Activated CD4-positive, alpha-beta T cell treated with anti-CD3 and anti-CD28 coated beads for 4 hours (primary cell): ENCODE measurements at places on chromosomes 12 and 14.

- DNase-seq, result no peak
Observed at GRCh38 chr12:56190695-56191155, 1.4 kb upstream of the SMARCC2 start.

DNA sequence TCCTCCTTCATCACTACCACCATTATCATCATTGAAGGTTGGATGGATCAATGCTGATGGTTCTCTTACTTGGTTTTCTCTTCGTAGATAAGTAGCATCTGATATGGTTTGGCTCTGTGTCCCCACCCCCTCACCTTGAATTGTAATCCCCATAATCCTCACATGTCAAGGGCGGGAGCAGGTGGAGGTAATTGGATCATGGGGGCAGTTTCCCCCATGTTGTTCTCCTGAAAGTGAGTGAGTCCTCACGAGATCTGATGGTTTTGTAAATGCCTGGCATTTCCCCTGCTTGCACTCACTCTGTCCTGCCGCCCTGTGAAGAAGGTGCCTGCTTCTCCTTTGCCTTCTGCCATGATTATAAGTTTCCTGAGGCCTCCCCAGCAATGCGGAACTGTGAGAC, 172.4 kb upstream of the PWP1 start:
- DNase-seq, result no peak

DNA sequence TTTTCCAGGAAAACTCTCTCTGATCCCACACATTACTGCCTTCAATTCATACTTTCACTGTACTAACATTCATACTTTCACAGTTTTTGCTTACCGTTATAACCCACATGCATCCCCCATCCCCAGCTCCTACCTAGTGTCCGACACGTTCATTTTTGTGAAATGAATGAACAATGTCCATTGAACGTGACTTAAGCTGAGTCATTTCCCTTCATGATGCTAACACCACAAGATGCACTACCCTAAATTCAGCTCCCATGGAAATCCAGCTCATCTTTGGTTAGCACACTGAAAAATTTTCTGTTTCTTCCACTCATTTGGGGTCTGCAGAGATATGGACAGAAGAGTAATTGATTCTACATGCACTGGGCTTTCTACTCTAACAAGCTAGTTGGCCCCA, 84.7 kb downstream of the GALNT4 start:
- DNase-seq, result no peak

DNA sequence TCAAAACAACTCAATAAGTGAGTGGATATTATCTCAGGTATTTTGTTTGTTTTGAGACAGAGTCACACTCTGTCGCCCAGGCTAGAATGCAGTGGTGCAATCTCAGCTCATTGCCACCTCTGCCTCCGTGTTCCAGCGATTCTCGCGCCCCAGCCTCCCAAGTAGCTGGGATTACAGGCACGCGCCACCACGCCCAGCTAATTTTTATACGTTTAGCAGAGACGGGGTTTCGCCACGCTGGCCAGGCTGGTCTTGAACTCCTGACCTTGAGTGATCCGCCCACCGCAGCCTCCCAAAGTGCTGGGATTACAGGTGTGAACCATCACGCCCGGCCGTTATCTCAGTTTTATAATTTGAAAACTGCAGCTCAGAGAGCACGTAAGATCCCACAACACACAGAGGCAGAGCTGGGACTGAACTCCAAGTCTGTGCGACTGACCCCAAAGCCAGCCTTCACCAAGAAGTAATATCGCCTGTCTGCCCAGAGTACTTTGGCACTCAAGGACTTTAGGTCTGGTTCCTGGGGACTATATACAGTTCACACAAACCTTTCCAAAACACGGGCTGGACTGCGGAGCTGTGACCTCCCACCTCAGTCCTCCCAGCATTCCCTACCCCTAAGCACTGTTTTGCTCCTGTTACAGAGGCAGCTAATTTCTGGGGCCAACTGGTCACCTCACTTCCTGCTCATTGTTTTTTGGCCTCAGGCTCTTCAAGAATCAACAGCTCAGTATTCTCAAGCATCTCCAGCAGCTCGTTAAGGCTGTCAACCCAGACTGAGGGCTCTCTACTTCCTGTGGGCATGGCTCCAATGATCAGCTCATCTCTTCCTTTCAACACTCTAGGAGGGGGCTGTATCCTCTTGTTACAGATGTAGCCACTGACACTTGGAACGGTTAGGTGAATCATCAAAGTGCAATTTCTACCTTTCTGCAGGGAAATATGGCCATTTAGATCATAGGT, 22.5 kb downstream of the TESC start:
- no peak for DNase-seq

- DNase-seq, result no peak
Observed at GRCh38 chr12:779745-780734, 27.7 kb downstream of the WNK1 start.

GRCh38 chr12:38745601-38746000, 159.8 kb downstream of the CPNE8 start:
- no peak for DNase-seq

- no peak for DNase-seq
Observed at GRCh38 chr14:90886297-90886815, 70.1 kb upstream of the TTC7B start.

GRCh38 chr14:52111583-52111982, 42.7 kb upstream of the NID2 start:
- no peak for DNase-seq

DNA sequence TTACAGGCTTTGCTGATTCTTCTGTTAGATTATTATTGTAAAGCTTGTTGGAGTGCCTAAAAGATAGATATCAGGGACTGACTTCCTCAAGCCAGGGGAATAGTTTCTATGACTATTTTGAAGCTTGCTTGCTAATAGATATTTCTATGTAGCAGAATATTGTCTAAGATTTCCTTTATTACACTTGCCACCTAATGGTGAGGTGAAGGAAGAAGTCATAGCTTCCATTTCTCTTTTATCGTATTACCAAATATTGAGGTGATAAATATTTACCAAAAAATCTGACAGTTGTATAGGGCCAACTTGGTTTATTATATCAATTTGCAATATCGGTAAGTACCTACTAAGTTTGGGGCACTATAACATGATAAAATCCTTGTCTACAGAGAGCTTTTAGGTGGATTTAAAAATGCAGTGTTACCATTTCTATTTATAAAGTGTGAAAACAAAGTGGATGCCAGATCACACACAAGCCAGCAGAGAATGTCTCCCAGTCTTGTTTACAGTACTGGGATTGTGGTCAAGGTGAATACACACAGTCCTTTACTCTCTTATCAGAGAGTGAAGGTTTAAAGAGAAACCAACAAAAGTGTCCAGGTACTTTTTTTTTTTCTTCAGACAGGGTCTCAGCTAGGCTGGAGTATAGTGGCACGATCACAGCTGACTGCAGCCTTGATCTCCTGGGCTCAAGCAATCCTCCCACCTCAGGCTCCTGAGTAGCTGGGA, 137.9 kb downstream of the IGF1 start:
- no peak for DNase-seq

GRCh38 chr12:44859998-44860689, 16.0 kb downstream of the NELL2 start:
- no peak for DNase-seq

- no peak for DNase-seq
Observed at GRCh38 chr12:63068857-63069442, 82.1 kb downstream of the AVPR1A start.

DNA sequence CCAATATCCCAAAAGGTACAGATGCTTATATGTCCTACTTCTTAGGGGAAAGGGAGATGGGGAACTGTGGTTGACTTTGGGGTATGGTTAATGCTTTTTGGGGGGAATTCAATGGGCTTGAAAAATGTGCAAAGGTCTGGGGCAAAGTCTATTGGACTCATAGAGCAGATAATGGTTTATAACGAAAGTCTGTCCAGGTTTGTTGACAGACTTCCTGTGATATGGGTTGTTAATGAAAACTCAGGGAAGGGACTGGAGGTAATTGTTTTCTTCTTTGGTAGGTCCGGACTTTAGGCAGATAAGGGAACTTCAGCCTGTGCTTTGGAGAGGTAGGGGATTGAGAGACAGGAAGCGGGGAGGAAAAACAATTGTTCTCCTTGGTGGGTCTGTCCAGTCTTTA, 46.2 kb upstream of the LTA4H start:
- no peak for DNase-seq

- peak; percentile 59 for DNase-seq
Observed at GRCh38 chr12:53251477-53252348, 16.4 kb upstream of the ESPL1 start.

GRCh38 chr14:28151926-28152325, 614.7 kb upstream of the FOXG1 start:
- DNase-seq, result no peak

GRCh38 chr12:27431185-27431584, 15.4 kb upstream of the SMCO2 start:
- DNase-seq, result no peak

GRCh38 chr12:4555804-4556203, 6.2 kb upstream of the DYRK4 start:
- no peak for DNase-seq

GRCh38 chr12:54603173-54603814, 14.8 kb upstream of the PPP1R1A start:
- DNase-seq, result peak; percentile 49

DNA sequence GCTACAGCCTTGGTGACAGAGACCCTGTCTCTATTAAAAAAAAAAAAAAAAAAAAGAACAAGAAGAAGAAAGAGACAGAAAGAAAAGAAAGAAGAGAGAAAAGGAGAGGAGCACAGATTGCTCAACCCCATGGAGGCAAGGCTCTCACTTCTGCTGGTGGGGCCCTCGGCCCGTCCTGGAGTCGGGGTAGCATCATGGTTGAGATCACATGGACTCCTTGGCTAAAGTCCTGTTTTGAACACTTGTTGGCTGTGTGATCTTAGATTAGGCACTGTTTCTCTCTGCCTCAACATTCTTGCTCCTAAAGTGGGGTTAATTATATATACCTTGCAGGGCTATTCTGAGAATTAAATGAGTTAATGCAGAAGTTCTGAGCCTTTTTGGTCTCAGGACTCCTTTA, 207.7 kb downstream of the CACNA1C start:
- DNase-seq, result no peak

DNA sequence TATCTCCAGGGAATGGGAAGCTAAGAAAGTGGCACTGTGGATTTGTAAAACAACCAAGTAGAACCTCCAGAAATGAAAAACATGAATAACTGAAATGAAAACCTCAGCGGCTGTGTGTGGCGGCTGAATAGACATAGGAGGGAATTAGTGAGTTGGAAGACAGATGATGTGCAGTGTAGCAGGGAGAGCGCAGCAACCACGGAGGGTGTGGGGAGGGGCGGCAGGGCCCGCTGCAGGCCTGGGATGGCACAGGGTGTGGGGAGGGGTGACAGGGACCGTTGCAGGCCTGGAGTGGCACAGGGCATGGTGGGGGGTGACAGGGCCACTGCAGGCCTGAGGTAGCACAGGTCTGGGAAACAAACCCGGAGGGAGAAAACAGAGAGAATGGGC, 51.1 kb downstream of the BEGAIN start:
- DNase-seq, result no peak

DNA sequence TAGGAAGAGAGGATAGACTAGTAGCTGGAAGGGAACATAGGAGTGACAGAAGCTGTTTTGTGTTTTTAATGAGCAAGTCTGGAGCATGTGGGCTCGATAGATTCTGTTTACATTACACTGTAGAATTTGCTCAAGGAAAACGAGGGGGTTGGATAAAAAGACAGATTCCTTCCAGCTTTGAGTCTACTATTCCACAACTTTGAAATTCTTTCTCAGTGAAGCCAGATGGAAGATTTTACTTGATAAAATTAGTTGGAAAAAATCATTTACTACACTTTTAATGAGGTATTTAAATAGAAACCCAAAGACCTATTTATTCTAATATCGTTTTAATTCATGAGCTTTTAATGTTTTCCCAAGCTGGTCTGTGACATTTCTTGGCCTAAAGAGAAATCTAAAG, 19.5 kb upstream of the EPS8 start:
- DNase-seq, result no peak

GRCh38 chr12:48040354-48040753, 36.1 kb upstream of the COL2A1 start:
- no peak for DNase-seq

GRCh38 chr12:2397356-2398045, 344.7 kb downstream of the CACNA1C start:
- no peak for DNase-seq

DNA sequence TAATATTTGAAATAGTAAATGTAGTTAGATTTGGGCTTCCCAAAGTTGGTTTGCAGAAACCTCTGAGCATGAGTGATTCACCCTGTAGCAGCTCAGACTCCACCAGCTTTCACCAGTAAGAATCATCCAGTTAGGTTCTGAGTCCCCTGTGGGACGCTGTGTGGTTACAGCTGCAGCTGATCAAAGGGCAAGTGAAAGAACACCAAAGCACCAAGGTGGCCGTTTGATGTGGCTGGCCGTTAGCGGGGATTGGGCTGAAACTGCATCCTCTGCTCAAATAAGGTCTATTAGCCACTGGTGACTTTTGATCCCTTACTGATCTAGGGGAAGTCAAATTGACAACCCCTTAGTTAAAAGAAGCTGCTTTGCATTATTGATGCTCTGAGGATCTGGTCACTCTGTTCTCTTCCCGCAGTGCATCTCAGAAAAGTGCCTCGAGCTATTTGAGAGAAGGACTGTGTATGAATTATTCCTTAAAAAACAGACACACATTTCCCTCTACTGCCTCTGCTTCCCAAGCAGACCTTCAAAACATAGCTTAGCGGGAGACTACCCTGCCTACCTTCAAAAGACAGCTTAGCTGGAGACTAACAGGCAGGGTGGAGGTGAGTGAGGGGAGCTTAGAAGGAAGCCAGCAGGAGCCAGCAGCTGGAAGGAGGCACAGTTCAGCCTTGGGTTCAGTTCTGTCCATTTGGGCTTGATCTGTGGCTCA, 3.7 kb downstream of the ABHD12B start:
- DNase-seq, result peak; percentile 34

GRCh38 chr12:104490850-104491249, 34.1 kb downstream of the CHST11 start:
- DNase-seq, result no peak

- no peak for DNase-seq
Observed at GRCh38 chr12:110254971-110255540, 26.0 kb upstream of the ATP2A2 start.

DNA sequence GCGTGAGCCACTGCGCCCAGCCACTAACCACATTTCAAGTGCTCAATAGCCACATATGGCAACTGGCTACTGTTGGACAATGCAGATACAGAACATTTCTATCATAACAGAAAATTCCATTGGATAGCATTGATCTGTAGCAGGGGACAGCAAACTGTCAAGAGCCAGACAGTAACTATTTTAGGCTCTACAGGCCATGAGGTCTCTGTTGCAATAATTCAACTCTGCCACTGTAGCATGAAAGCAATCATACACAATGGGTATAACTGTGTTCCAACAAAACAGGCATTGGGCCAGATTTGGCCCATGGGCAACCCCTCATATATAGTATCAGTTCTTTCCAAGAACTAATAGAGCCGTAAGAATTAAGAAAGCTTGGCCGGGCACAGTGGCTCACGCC, 8.0 kb downstream of the CSRNP2 start:
- DNase-seq, result no peak

GRCh38 chr12:6641131-6641530, 5.4 kb upstream of the LPAR5 start:
- no peak for DNase-seq

- no peak for DNase-seq
Observed at GRCh38 chr14:68271913-68272391, 452.4 kb downstream of the RAD51B start.
